ENCODE measurements at places on chromosomes 3 and 15.

- H3K36me3 ChIP-seq = no peaks in the 10 kb centered on the region
- H3K27ac ChIP-seq = peak overlapping the region; percentile 26
- H3K4me1 ChIP-seq = peaks cover 9% of the 10 kb centered on the region
- H3K4me3 ChIP-seq = no peak overlapping the region
- no peak for DNase-seq
Measured at GRCh38 chr3:43755516-43756200, 64.9 kb downstream of the ABHD5 start.

GRCh38 chr15:51022206-51022605 is 72.5 kb downstream of the TNFAIP8L3 start:
- no peak for DNase-seq
- no peaks in the 10 kb centered on the region for H3K27me3 ChIP-seq
- H3K27ac ChIP-seq = no peak overlapping the region
- H3K4me3 ChIP-seq = no peak overlapping the region
- H3K4me1 ChIP-seq = no peaks in the 10 kb centered on the region

GRCh38 chr15:77901251-77901881 is 176.1 kb downstream of the TBC1D2B start:
- no peak overlapping the region for H3K27ac ChIP-seq
- no peaks in the 10 kb centered on the region for H3K4me1 ChIP-seq
- H3K4me3 ChIP-seq = no peak overlapping the region
- no peaks in the 10 kb centered on the region for H3K36me3 ChIP-seq
- H3K27me3 ChIP-seq = no peaks in the 10 kb centered on the region

- peaks cover 2% of the 10 kb centered on the region for H3K27me3 ChIP-seq
- no peaks in the 10 kb centered on the region for H3K36me3 ChIP-seq
- no peak overlapping the region for H3K27ac ChIP-seq
- DNase-seq = no peak
Measured at GRCh38 chr15:60137711-60138396, 133.7 kb downstream of the FOXB1 start.

- no peak for DNase-seq
- H3K36me3 ChIP-seq = no peaks in the 10 kb centered on the region
- H3K27ac ChIP-seq = peak overlapping the region; percentile 33
- no peaks in the 10 kb centered on the region for H3K27me3 ChIP-seq
- peaks cover 44% of the 10 kb centered on the region for H3K4me1 ChIP-seq
Measured at GRCh38 chr3:4741404-4742307, 237.6 kb upstream of the BHLHE40 start.

DNA sequence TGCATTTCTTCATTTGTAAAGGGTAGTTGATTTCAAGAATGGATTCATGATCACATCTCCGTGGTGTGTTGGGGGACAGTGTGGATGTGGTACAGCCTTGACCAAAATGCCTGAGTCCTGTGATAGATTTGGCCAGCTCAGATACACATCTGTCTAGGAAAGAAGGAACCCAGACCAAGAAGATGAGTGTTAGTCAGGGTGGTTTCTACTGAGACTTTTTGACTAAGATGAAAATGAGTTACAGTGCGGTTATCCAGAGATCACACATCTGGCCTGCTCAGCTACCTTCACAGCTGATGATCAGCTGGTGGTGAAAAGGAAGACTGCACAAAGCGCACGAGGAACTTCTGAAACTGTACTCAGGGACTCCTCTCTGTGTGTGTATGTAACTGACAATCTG is 68.0 kb downstream of the FNDC3B start:
- peak; percentile 31 for DNase-seq
- H3K27ac ChIP-seq = peak overlapping the region; percentile 58
- H3K27me3 ChIP-seq = no peaks in the 10 kb centered on the region
- peak overlapping the region; percentile 20 for H3K4me3 ChIP-seq

DNA sequence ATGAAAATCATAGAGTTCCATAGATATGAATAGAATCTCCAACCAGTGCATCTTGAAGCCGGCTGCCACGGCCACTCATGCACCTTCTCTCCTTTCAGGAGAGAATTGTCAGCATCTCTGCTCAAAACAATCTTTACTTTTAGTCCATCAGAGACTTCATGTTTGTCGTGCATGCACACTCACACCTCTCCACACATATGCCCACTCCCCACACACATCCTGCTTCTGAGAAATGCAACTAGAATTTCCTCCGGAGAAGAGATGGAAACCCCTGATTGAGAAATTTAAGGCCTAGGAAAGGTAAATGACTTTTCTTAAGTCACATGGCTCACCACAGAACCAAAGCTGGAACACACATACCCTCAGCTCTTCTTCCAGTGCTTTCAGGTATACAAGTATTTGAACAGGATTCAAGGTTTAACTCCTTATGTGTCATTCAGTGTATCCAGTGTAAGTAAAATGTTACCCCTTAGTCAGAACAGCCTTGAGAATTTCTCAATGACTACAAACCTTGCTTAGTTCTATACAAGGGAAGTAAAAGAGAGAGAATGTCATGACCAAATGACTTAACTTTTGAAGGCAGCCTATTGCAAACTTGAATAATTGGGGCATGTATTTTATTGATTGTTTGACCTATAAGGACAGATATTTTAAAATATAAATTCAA is 69.1 kb upstream of the TSEN2 start:
- no peak overlapping the region for H3K4me3 ChIP-seq
- H3K27ac ChIP-seq = no peak overlapping the region

DNA sequence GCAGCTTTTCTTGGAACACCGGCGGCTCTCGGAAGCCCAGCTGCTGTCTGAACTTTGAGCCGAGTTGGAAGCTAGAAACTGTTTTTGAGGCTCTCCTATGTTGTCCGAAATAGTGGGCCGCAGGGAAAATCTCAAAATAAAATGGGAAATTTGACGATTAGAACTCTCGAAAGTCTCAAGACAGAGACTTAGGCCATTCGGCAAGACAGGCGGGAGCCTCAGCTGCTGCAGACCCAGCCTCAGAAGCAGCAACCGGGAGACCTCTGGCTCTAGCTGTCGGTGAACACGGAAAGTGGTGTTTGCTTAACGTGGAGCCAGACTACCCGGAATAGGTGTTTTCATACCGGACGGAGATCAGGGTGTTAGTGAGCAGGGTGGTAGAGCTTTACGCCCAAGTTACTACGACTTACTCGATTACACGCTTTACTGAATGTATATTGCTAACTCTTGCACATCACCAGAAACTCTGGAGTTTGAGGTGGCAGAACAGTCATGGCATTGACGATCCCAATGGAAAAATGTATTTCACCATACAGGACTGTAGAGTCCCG is 357 bp upstream of the MAN2C1 start:
- peak overlapping the region; percentile 99 for H3K4me3 ChIP-seq
- peaks cover 47% of the 10 kb centered on the region for H3K36me3 ChIP-seq
- H3K4me1 ChIP-seq = peaks cover 6% of the 10 kb centered on the region
- H3K27ac ChIP-seq = peak overlapping the region; percentile 93
- no peak for DNase-seq

DNA sequence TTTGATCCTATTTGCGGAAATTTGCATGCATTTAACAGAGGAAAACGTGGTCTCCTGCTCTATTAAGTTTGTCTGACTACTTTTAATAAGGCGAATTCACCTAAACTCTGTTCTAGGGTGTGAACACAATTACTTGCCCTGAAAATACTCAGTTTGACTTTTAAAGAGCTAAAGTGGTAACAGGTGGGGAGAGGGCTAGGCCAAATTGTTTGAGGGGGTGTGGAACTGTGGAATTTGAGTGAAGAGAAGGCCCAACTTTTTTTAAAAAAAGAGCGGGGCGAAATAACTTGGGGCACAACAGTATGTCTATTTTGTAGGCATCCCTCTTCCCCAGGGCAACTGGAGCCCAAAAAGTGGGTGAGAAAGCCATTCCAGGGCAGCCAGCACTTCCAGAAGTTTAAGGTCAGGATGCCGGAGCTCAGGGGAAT is 580 bp upstream of the FXR1 start:
- DNase-seq = no peak
- no peaks in the 10 kb centered on the region for H3K36me3 ChIP-seq
- peaks cover 18% of the 10 kb centered on the region for H3K4me1 ChIP-seq
- H3K4me3 ChIP-seq = peak overlapping the region; percentile 90
- peak overlapping the region; percentile 94 for H3K27ac ChIP-seq
- no peaks in the 10 kb centered on the region for H3K27me3 ChIP-seq

- no peak overlapping the region for H3K27ac ChIP-seq
- H3K4me3 ChIP-seq = no peak overlapping the region
- H3K27me3 ChIP-seq = no peaks in the 10 kb centered on the region
- H3K4me1 ChIP-seq = no peaks in the 10 kb centered on the region
Measured at GRCh38 chr3:192875971-192876565, 41.6 kb downstream of the MB21D2 start.
